A549 (cell line): ENCODE measurements at places on chromosomes 7 and 10. TPM values are rescaled to one million over a fixed set of nuclear protein-coding genes. Genes with fewer than 3 reads are reported as not detected.

The AQP1 gene
- polyA plus RNA-seq: 0.49 to 0.55 TPM (median 0.50 TPM) in 3 replicates

The GPR141 gene
- 0.11 to 0.12 TPM in 2 of 3 replicates, not detected in the other for polyA plus RNA-seq

The MACROH2A2 gene
- 27.5 to 30.9 TPM (median 29.6 TPM) in 3 replicates for polyA plus RNA-seq

The ANKRD1 gene
- 6.8 to 14.0 TPM (median 10.7 TPM) in 3 replicates for polyA plus RNA-seq

The FGFR2 gene
- 0.09 to 0.22 TPM (median 0.21 TPM) in 3 replicates for polyA plus RNA-seq

The C7orf57 gene
- polyA plus RNA-seq: 0.04 to 0.09 TPM (median 0.04 TPM) in 3 replicates

The TLX1 gene
- not detected in 3 replicates for polyA plus RNA-seq
